Heart left ventricle (tissue), 16 donors: ENCODE measurements at places on chromosomes 5 and 9.

- no peak for DNase-seq
These were observed 21.1 kb downstream of the TRAF1 start for GRCh38 chr9:120905315-120906164.

DNA sequence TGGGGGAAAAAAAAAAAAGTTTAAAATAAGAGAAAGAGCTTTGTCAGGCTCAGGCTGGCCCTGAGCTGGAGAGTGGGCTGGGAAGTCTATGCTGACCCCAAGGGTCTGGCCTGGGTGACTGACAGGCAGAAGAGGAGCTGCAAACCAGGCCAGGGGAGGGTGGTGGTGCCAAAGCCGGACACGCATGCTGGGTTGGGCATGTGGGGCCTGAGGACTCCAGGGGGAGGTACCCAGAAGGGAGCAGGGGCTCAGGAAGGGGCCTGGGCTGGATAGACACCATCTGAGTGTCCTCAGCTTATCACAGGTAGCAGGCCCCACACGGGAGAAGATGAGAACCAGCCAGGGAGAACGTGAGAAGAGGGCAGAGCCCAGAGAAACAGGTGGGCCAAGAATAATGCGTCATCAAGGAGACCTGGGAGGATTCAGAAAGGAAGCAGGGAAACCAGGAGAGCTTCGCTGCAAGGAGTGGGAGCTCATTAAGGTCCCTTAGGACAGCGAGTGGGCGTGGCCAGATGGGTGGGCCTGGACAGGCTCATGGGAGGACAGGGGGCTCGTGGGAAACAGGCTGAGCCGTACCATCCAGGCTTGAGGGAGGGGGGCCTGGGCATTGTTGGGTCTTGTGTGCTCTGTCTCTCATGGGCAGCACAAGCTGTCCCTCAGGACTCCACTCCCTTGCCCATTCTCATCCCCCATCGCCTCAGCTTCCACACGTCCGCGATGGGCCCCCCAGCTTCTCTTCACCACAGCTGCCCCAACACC is 16.0 kb downstream of the TMOD1 start:
- DNase-seq: no peak

DNA sequence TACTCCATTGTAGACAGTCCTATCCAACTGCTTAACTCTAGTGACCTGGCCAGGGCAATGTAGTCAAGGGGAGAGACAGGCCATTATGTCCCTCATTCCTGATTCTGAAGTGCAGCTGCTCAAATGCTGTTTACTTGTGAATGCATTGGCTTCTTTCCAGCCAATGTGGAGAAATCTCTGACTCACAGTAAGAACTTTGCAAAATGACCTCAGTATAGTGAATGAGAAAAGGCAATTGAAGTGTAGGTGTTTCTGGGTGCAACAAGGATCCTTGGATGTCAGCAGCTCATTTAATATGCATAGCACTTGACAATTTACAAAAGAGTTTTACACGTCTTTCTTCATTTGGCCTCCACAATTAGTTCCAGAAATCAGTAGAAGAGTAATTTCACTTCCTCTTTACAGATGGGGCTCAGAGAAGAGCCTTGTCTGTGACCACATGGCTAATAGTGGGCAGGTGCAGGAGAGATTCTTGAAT is 367.2 kb downstream of the OSTF1 start:
- DNase-seq: peak; percentile 35

DNA sequence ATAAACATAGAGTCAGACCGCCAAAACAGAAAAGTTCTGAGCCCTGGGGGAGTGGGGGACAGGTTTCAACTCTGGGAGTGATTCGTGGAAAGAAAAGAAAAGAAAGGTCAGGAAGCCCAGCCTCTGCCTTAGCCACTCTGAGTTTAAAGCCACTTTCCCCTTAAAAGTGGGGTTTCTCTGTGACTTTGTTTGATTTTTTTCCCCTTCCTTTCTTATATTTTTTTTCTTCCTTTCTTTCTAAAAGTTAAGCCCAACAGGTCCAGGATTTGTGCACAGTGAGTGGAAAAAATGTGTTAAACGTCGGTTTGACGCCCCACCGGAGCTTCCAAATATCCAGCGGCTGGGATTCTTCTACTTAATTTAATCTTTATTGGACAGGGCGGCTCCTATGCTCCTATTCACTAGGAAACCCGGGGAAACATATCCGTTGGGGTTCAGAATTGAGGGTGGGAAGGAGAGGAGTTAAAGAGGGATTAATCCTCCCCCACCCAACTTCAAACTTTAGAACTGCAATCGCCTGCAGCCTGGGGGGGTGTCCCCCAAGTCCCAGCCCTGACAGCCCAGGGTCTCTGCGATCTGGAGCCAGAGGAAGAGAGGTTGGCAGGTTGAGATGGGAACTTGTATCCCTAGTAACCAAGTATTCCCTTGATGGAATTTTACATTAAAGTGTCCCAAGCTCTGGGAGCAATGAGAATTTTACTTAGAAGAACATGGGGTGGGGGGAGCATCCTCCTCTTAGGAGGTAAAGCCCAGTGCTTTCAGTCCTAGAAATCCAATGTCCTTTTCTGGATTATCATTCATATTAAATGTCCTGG is 6.3 kb downstream of the NR2F1-AS1 start:
- no peak for DNase-seq

DNA sequence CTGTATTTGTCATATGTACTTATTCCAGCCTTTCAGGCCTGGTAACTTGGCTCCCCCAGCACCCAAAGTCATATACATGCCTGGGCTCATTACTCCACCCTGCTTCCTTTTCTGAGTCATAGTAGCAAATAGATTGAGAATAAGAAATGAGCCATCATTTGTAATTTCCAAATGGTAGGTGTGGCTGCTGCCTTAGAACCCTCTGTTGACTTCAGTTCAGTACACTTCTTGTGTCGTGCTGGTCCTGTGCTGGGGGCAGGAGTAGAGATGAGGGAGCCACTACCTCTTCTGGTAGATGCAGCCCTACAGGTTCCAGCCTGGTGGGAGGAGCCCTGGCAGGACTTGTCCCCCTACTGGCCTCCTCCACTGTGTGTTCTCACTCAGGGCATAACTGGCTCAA is 11.1 kb downstream of the GM2A start:
- DNase-seq: no peak

- no peak for DNase-seq
These were observed 18.8 kb downstream of the ACTL7A start for GRCh38 chr9:108880738-108881316.

- DNase-seq: no peak
These were observed 70.2 kb upstream of the ADAMTS2 start for GRCh38 chr5:179415291-179416060.

DNA sequence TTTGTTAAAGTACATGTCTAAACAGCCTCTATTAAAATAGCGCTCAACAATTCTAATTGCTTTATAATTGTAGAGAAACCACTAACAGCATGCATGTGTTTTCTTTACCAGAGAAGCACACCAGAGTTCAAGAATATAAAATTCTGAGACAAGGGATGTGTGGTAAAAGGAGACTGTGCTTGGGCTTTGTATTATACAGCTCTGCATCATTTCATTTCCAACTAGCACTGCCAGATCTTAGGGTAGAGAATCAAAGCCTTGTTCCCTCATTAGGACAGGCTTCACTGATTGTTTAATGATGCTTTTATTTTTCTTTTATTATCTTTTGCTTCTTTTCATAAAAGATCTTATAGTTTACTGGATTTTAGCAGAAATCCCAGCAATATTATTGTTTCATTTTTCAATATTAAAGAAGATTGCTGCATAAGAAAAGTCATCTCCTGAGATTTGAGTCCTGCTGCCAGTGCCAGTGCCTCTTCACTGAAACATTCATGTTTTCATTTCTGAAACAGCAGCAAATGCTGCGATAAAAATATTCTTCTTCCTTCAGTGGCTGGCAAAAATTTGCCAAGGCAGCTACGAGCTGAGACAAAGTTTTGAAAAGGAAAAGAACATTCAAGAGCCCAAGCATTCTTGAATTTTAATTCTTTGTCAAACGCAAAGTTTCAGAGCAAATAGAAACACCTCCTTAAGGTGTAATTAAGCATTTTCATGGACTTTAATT is 491.0 kb upstream of the PIK3R1 start:
- DNase-seq: no peak

DNA sequence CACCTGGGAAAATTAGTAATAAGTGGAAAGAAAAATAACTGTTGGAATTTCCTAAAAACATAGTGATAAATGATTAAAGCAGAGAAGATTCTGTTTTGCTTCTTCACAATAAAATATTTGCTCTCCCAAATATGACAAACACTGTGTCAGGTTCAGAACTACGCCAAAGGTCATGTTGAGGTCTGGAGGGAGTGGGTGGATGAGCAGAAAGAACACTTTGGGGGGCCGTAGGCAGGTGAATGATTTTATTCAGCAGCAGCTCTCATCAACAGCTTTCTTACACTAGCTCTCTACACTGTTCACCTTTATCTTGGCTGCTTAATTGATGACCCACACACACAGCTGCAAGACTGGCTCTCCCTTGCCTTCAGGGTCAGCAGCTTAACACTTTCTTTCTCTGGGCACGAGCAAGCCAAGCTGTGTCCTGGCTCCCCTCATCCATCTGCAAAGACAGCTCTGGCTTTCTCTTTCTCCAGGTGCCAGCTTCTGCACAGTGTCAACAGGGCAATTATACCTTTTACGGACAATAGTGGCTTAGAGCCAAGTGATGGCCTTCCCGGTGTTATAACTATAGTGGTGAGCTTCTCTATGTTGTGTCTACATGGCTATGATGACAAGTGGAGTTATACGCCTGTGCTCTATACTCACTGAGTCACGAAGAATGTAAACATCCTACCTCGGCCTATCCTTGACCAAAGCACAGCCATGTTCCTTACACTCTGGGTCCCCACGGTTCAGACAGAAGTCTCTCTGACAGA is 18.9 kb upstream of the GPX8 start:
- DNase-seq: no peak

GRCh38 chr9:112091810-112092209 is 83.3 kb downstream of the SUSD1 start:
- DNase-seq: no peak

- no peak for DNase-seq
These were observed 550.7 kb upstream of the TLE4 start for GRCh38 chr9:79021084-79021483.

GRCh38 chr9:14320271-14321181 is 6.6 kb upstream of the NFIB start:
- peak; percentile 52 for DNase-seq
